ENCODE measurements at places on chromosomes 12 and 14.

DNA sequence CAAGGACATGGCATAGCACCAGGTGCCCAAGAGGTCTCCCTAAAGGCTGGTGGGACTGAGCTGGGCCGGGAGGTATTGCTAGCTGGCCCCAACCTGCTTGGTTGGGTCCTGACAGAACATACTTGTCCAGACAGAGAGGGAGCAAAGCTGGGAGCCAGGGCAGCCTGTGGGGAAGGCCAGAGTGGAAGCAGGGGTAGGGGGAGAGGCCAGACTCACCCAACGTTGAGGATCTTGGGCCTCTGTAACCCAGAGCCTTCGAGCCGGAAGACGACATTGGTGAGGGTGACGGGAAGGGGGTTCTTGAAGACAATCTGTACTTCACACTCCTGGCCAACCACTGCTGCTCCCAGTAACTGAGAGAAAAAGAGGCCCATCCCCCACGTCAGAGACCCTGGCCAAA lies 9.0 kb downstream of the TGM1 start:
- DNase-seq = peak; percentile 10

GRCh38 chr14:99450266-99450665 lies 30.4 kb downstream of the SETD3 start:
- DNase-seq = no peak

- no peak for DNase-seq
Measured at GRCh38 chr12:64685050-64685449, 74.2 kb downstream of the GNS start.

GRCh38 chr14:75441728-75442127 lies 13.9 kb downstream of the JDP2 start:
- DNase-seq = no peak

DNA sequence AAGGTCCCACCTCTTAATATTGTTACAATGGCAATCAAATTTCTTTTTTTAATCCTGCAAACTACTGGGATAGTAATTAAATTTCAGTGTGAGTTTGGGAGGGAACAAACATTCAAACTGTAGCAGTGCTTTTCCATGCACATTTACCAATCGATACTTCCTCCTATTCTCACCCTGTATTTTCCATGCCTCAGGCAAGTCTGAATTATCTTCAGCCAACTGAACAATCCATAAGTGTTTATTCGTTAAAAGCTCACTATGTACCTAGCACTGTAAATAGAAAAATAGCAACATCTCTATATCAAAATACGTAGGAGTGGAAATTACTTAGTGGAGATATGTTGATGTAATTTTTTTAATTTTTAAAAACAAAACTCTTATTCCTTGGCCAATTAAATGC lies 43.5 kb downstream of the CCDC177 start:
- DNase-seq = no peak

DNA sequence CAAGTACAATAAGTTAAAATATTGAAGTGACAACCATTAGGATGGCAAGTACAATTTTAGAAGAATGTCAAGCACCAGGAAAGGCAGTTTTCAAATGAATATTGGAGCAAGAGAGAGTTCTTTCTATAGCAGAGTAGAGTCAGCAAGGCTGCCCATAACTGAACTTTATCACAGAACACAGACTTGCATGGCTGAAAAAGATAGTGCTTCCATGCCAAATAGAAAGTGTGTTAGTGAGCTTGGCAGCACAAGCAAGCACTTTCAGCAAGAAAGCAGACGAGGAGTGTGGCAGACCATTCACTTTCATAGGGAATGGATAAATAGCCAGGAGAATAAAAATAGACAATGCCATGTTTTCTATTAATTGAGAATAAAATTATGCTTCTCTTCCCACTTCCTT lies 647.0 kb upstream of the MGAT4C start:
- no peak for DNase-seq

DNA sequence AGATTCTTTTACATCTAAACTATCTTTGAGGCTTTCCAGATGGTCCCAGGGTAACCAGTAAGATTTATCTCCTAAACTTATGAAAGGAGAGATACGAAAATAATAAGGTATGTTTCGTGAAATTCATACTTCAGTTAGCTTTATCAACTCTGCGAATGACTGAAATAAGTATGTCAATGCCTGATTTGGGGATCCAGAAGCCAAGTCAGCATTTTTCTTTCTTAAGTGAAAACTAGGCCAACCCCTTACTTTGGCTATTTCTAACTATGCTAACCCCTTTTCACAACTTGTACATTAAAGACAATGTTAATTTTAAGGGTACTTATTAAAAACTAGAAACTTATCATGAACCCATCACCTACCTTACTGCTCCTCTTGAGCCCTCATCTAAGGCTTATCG lies 26.9 kb upstream of the NID2 start:
- DNase-seq = no peak

GRCh38 chr12:70919176-70919575 lies 1.4 kb downstream of the PTPRR start:
- DNase-seq = no peak

GRCh38 chr12:92912052-92912451 lies 17.0 kb downstream of the EEA1 start:
- no peak for DNase-seq

GRCh38 chr14:44420226-44420625 lies 86.9 kb downstream of the FSCB start:
- no peak for DNase-seq

GRCh38 chr14:58712357-58712756 lies 74.6 kb downstream of the DACT1 start:
- DNase-seq = no peak

- no peak for DNase-seq
Measured at GRCh38 chr12:75444429-75445136, 36.0 kb upstream of the GLIPR1 start.

DNA sequence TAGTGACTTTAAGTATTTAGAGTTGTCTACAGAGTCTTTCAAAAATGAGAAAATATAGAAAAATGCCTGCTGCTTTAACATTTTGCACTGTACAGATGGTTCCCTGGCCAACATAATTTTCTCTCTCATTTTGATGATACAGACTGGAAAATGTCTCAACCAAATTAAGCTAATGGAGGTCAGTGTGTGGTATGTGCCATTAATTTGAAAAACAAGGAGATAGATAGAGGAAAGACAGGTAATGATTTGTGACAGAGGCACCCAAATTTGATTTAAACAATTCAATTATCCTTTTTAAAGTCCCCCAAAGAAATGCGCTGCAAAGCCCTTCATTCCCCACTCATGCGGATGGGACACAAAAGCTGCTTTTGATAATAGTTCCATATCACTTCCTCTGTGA lies 140.0 kb downstream of the ASCL1 start:
- DNase-seq = no peak

GRCh38 chr12:79217306-79217705 lies 352.7 kb downstream of the SYT1 start:
- DNase-seq = no peak

- no peak for DNase-seq
Measured at GRCh38 chr14:59155886-59156285, 32.6 kb upstream of the DAAM1 start.

DNA sequence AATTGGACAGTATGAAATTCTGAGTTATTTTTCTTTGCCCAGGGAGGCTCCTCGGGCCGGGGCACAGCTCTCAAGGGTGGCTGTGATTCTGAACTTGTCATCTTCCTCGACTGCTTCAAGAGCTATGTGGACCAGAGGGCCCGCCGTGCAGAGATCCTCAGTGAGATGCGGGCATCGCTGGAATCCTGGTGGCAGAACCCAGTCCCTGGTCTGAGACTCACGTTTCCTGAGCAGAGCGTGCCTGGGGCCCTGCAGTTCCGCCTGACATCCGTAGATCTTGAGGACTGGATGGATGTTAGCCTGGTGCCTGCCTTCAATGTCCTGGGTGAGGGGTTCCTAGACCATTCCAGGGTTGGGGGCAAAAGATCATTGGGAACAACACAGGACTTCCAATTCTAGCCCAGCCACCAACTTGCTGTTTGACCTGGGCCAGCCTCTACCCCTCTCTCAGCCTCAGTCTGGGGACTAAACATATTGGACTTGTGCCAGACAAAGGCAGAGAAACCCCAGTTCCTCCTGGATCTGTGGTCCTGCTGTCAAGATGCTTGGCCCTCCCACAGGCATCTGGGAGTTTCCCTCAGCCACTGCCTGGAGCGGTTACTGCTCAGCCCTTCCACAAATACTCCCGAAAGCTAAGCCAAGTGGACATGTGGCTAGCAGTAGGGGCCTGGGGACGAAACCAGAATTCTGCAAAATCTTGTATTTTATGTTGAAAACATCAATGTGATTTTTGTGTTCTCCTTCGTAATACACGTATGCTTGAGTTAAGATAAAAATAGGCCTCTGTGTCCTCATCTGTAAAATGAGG lies 3.5 kb downstream of the OAS3 start:
- no peak for DNase-seq

DNA sequence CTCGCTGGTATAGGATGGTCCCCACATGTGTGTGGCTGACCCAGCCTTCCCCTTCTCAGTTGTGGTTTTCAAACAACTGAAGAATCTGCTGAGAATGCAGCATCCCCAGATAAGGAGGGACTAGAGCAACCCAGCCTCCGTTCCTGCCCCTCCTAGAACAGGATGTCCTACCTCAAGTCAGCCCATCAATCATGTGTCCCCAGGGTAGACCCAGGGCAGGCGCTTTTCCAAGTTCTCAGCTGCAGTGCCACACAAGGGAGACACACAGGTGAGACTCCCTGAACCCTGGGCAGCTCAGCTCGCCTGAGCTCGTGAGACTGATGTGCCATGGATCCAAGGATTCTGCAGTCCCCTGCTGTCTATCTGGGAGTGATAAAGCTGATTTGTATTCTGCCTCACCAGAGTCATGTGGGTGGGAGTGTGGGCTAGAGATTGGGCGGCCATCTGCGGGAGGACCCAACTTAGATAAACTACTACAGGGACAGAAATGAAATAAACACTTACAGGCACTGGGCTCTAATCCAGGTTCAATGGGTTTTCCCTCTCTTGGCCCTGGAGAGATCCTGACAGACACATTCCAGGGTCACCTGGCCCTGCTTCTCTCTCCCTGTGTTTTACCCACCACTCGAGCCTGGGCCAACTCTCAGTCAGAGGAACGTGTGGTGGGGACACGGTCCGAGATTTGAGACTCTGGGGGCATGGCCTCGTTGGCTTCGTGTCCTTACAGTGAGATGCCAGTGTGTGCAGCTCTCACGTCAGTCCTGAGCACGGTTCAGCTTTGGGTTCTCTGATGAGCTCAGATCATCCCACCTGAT lies 303.5 kb upstream of the SFSWAP start:
- DNase-seq = no peak

DNA sequence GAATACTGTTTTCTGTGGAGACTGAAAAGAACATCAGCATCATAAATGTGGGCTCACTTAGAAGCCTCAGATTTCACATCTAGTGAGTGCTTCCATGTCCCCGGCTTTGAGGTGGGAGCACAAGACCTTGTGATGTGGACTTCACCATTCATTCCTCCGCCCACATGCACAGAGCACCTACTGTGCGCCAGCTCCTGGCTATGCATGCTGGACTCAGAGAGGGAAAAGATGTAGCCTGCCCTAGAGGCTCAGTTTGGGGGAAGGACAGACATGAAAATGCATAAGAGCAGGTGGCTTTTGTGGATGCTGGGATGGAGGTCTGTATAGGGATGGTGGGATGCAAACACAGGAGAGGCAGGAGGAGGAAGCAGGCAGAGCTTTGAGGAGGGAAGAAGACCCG lies 65.0 kb downstream of the SERPINA3 start:
- no peak for DNase-seq

DNA sequence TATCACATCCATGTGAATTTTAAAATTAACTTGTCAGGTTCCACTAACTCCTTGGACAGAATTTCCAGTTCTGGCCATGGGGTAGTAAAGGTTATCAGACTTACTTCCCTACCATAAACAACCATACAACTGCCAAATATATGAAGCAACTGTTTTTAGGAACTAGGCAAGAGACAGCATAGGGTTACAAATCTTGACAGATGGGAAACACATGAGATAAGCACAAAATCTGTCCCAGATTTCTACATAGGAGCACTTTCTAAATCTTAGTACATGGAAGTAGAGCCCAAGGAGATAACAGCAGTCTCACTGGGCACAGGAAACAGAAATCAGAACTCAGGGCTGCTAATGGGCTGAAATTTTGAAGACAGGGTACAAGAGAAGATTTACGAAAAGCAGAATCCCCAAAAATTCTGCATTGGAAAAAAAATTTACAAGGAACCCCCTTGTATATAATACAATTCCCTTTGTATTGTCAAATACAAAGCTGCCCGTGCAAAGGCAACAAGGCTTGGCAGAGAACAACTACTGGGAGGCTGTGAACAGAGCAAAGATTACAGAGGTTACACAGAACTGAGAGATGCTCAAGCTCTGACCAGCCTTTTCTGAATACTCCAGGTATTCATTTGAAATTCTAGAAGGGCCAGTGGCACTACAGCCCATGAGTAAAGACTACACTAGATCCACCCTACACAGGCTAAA lies 43.2 kb downstream of the GALNT4 start:
- DNase-seq = no peak

GRCh38 chr14:65239143-65239937 lies 137.0 kb upstream of the MAX start:
- DNase-seq = peak; percentile 67

- DNase-seq = peak; percentile 50
Measured at GRCh38 chr12:8860165-8860961, 37.9 kb downstream of the A2ML1 start.

- DNase-seq = no peak
Measured at GRCh38 chr12:10304161-10304574, 3.5 kb upstream of the KLRD1 start.

DNA sequence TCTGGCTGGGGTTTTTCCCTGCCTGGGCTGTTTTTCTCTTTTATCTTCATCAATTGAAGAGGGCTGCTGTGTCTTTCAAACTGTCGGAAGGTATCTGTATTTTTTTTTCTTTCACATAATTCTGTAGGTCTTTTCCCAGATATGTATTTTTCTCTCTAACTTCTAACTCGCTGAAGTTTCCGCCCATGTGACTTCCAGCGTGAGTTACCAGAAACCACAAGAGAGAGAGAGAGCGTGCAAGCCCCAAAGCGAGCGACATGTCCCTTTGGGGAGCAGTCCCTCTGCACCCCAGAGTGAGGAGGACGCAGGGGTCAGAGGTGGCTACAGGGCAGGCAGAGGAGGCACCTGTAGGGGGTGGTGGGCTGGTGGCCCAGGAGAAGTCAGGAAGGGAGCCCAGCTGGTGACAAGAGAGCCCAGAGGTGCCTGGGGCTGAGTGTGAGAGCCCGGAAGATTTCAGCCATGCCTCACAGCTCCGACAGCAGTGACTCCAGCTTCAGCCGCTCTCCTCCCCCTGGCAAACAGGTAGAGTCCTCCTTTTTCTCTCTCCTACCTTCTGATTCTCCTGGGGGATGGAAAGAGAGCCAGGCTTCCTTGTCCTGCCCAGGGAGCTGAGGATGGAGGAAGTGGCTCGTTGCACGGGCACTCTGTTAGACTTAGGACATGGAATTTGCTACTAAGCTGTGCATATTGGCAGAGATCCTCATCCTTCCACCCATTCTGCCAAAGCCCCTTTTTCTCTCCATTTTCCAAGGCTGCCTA lies at the start of gene BATF:
Gene BATF, plus strand, starts transcription at position 246 of the 759 bp plus-strand sequence. Its CDS starts 214 bp downstream, at position 460.
- DNase-seq = peak; percentile 59

DNA sequence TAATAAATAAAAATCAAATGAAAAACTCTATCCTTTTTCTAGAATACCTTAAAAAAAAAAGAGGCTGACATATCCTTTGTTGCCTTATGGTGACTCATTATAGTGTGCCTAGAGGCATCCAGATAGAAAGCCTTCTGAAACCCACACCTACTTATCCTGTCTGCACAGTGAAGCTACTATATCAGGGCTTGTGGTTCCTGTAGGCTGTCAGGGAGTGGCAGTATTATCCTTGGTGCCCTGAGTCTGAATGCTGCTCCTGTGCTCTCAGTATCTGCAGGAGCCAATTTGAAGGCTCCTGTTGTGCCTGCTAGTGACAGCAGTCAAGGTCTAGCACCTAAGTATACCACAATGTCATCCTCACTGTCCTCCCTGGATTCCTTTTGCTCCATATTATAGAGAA lies 168.4 kb upstream of the AVPR1A start:
- DNase-seq = no peak

GRCh38 chr12:88188180-88188579 lies 46.1 kb downstream of the TMTC3 start:
- DNase-seq = no peak

Data from mucosa of descending colon (tissue), 3 donors.